ENCODE measurements at places on chromosomes 7 and 10.
A peak's percentile ranks its signal among the peaks of the same experiment; 100 is the strongest.

GRCh38 chr7:134845461-134845860 lies 66.0 kb downstream of the CALD1 start:
- peak; percentile 27 for DNase-seq

GRCh38 chr7:149707448-149707886 lies 65.9 kb downstream of the ZNF467 start:
- DNase-seq = no peak

GRCh38 chr10:75367021-75367487 lies 34.5 kb downstream of the ZNF503 start:
- no peak for DNase-seq

- DNase-seq = no peak
These were observed 336.3 kb downstream of the PTPRN2 start for GRCh38 chr7:158251061-158251965.

DNA sequence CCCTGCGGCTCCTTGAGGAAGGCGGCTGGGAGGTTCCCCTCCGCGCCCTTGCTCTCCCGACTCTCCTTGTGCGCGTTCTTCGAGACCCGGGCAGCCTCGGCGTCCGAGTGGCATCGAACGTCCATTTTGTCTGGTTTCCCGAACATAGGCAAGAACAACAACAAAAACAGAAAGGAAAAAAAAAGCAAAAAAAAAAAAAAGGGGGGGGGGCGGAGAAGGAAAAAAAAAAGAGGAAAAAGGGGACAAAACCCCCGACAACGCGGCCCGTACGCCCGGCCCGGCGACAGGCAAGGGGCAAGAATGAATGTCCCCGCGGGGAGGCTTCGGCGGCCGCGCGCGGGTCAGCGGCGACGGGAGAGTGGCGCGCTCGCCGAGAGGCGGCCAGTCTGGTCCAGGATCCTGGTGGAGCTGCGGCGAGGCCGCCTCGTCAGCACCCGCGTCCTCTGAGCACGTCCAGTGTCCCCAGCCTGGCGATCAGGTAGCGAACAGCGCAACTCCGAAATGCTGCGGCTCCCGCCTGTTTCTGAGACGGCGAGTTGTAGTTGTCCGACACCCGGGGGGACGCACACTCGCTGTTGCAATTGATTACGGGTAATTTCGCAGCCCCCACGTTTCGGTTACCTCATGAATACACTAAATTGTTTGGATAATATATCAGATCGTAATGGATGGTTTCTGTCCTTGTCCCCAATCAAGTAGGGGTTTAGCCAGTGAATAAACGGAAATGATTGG lies at the start of gene VAX1:
Gene VAX1 (minus strand): TSS at position 360 of the 732 bp plus-strand sequence. CDS start 214 bp downstream, at position 146.
- no peak for DNase-seq

- no peak for DNase-seq
These were observed 3.8 kb downstream of the FAM107B start for GRCh38 chr10:14770927-14771326.

GRCh38 chr7:137718355-137718754 lies 128.4 kb downstream of the DGKI start:
- no peak for DNase-seq

DNA sequence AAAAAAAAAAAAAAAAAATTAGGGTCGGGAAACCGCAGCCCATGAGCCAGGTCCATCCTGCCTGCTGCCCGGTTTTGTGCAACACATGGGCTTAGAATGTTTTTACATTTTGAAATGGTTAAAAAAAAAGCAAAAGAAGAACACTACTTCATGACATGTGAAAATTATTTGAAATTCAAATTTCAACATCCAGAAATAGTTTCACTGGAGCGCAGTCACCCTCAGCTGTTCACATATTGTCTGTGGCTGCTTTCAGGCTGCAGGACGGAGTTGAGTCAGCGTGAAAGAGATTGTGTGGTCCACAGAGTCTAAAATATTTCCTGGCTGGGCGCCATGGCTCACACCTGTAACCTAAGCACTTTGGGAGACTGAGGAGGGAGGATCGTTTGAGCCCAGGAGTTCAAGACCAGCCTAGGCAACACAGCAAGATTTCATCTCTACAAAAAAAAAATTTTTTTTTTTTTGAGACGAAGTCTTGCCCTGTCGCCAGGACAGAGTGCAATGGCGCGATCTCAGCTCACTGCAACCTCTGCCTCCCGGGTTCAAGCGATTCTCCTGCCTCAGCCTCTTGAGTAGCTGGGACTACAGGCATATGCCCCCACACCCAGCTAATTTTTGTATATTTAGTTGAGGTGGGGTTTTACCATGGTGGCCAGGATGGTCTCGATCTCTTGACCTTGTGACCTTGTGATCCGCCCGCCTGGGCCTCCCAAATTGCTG lies 63.9 kb upstream of the ECHDC3 start:
- no peak for DNase-seq

DNA sequence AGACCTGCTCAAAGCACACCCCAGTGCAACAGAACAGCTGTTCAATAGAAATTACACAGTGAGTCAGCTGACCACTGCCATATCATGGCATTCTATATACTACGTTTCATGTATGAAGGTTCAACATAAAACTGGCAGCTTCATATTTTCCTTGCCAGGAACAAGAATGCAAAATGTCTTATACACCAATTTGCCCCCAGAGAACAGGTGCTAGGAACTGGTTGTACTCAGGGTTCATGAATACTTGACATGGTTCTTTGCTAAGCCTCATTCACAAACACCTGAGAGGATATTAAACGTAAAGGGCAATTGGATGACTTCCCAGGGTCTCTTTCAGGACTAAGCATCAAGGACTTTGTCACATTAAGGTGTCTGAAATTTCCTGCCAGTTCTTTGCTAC lies 6.9 kb downstream of the MYOF start:
- DNase-seq = no peak

GRCh38 chr7:122975341-122975740 lies 20.2 kb downstream of the TAS2R16 start:
- DNase-seq = no peak

GRCh38 chr7:90626013-90626412 lies 29.9 kb downstream of the CDK14 start:
- DNase-seq = no peak

- DNase-seq = no peak
These were observed 73.8 kb upstream of the CAV2 start for GRCh38 chr7:116425647-116426209.

DNA sequence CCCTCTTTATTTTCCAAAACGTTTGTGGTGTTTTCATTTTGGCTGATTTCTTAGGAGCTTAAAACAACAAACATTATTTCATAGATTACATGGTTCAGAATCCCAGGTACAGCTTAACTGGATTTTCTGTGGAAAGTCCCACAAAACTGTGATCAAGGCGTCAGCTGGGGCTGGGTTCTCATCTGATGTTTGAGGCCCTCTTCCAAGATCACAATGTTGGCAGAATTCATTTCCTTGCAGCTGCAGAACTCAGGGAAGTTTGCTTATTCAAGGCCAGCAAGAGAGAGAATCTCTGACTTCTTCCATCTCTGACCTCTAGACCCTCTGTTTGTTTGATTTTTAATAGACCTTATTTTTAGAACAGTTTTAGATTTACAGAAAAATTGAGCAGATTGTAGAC lies 108.4 kb upstream of the AGK start:
- no peak for DNase-seq

DNA sequence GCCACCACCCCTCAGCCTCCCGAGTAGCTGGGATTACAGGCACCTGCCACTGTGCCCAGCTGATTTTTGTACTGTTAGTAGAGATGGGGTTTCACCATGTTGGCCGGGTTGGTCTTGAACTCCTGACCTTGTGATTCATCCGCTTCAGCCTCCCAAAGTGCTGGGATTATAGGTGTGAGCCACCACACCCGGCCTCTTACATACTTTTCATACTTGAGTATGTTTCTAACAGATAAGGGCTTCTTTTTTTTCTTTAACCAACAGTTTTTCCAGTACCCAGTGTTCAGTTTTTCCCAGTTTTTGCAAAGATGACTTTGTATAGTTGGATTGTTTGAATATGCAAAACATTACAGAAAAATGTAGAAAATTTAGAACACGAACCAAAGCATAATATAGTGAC lies 7.7 kb downstream of the EIF4H start:
- DNase-seq = no peak

- peak; percentile 59 for DNase-seq
These were observed 32.0 kb upstream of the PLEKHA1 start for GRCh38 chr10:122342293-122343134.

GRCh38 chr7:3739983-3740382 lies 438.9 kb downstream of the SDK1 start:
- no peak for DNase-seq

GRCh38 chr7:22326181-22326580 lies 30.8 kb downstream of the RAPGEF5 start:
- DNase-seq = no peak

GRCh38 chr7:70700055-70700940 lies 431.6 kb upstream of the GALNT17 start:
- no peak for DNase-seq

DNA sequence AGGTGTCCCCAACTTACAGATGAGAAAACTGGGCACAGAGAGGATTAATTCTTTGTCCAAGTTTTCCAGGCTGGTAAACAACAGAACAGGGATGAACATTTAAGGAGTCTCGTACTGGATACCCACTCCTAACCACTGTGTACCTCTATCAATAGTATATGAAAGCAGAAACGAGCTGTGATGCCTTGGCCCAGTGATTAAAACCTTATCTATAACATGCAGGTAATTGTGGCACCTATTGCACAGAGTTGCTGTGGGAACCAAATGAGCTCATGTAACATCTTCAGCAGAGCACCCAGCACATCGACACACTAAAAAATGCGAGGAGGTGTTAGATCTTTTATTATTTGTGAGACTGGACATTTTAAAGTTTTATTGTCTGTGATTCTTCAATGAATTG lies 1.6 kb downstream of the TMEM273 start:
- no peak for DNase-seq

All from body of pancreas (tissue), 4 donors.